ENCODE measurements at places on chromosomes 12 and 14.

GRCh38 chr12:75684678-75685616, 173.5 kb upstream of the KRR1 start:
- DNase-seq = no peak

GRCh38 chr12:10101042-10101579, 2.3 kb upstream of the CLEC1A start:
- peak; percentile 29 for DNase-seq

GRCh38 chr12:66119870-66120241, 10.7 kb downstream of the LLPH start:
- DNase-seq = peak; percentile 62

DNA sequence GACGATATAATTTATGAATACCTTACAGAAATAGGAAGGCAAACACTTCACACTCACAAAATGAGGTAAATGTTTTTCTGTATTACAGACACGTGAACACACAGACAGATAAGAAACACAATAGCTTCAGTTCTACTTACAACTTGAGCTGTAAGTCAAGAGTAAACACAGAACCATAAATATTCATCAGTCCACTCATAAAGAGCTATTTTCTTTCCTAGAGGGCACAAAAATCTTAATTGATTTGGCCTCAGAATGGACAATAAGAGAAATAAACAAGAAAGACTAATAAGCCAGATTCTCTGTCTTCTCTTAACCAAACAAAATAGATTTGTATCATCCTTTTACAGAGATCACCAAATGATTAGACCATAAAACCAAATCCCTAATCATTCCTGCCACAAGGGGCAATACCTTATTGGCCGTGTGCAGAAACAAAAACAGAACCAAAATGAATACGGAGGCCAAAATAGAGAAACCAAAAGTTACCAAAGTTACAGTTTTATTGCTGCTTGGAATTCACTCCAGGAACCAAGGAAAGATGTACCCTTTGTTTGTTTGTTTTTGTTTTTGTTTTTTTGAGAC, 38.1 kb upstream of the GARIN2 start:
- DNase-seq = no peak

DNA sequence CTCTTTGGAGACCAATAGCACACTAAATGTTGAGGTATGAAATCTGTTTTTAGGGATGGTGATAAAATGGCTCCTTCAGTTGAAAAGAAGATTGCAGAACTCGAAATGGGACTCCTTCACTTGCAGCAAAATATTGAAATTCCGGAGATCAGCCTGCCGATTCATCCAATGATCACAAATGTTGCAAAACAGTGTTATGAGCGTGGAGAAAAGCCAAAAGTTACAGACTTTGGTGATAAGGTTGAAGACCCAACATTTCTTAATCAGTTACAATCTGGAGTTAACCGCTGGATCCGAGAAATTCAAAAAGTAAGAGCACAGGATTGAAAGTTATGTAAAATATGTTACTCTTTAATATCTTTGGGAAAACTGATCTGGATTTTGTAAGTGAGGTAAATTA, 15.3 kb downstream of the DYNC1H1 start:
- no peak for DNase-seq

DNA sequence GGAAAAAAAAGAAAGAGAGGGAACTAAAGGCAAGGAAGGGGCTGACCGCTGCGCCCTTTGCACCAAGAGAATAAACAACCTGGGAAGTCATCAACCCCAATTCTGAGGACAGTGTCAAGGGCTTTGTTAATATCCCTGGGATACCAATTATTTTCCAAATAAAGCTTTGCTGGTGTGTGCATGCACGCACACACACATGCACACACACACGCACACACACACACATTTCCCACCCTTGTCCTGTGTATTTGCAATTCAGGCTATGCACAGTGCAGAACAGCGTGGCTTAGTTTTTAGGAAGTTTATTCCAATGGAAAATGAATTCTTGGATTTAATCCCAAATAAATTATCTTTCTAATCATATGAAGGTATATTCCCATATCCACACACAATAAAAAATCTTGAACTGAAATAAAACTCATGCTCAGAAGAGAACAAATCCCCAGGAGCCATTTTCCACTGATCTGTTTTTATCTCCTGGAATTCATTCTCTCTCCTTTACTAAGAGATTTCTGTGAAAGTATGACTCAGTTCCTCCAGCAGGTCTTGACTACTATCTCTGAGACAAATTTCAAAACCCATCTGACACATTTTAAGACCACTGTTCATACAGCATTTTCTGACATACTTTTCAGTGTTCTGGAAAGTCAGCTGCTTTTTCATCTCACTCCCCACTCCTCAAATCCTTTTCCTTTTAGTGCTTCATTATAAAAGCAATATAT, 334.4 kb upstream of the ATP2B1 start:
- DNase-seq = no peak

GRCh38 chr12:16506394-16506793, 99.6 kb downstream of the LMO3 start:
- DNase-seq = no peak

DNA sequence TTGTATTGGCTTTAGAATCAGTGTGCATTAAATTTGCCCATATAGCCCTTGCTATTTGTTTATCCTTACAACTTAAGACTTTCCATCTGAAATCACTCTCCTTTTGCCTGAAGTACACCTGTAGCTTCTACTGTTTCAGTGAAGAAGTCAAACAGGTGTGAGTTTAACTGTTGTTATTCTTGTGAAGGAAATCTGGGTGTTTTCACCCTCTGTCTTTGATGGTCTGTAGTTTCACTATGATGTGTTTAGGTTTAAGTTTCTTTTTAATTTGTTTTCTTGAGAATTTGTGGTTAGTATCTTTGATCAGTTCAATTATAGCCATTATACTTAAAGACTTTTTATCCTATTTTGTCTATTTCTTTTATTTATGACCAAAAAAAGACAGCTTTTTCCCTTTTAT, 68.9 kb upstream of the BBS10 start:
- DNase-seq = no peak

DNA sequence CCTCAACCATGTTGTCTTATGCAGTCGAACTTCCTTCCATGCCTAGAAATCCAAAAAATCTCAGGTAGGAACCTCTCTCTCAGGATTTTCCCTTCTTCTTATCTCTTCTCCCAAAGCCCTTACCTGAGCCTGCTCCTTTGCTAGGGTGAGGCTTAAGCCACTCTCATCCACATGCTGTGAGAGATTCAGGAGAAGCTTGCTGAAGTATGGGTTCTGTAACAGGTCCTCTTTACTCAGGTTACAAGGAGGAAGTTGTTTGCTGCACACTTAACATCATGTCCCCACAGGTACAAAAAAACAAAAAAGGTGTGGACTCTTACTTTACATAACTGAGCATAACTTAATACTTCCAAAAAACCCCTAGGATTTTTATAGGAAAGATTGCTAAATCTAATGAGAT, 4.5 kb downstream of the HAUS4 start:
- no peak for DNase-seq

- no peak for DNase-seq
These were observed 46.4 kb downstream of the ACTN1 start for GRCh38 chr14:68932686-68933085.

- no peak for DNase-seq
These were observed 103.2 kb upstream of the MDGA2 start for GRCh38 chr14:47778631-47779030.

DNA sequence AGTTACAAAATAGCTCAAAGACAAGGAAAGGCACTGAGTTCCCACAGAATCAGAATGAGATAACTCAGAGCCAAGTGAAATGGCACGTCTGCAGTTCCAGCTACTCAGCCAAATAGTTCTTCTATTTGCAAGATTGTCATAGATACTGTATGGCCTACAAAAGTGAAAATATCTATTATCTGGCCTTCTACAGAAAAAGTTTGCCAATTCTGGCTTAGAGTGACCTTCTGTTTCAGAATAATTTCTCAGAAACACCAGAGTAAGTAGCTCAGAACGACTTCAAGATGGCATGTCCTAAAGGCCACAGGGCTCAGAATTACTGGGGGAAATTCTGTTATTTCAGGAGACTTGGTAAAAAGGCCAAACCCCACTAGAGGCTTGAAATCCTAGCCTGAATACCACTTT, 10.7 kb upstream of the RTRAF start:
- DNase-seq = no peak

GRCh38 chr14:104406831-104407230, 172.7 kb upstream of the C14orf180 start:
- DNase-seq = no peak

- DNase-seq = no peak
These were observed 214.7 kb downstream of the NOVA1 start for GRCh38 chr14:26382901-26383685.

- DNase-seq = no peak
These were observed 14.0 kb upstream of the DPF3 start for GRCh38 chr14:72907886-72908285.

GRCh38 chr14:74296037-74296467, 6.7 kb downstream of the ABCD4 start:
- DNase-seq = no peak

DNA sequence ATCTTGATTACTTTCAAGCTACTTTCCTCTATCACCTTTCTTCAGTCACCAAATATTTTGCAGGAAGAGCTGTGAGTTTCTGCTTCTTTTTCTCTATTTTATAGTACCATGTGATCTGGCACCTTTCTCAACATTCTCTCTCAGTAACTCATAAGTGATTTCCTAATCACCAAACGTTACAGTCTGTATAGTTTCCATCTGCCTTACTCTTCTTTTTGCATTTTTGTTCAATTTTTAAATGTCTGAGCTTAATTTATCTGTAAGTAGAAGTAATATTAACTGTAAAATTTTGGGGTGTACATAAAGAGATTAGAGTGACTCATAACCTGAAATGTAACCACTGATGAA, 422.1 kb upstream of the SYT1 start:
- no peak for DNase-seq

DNA sequence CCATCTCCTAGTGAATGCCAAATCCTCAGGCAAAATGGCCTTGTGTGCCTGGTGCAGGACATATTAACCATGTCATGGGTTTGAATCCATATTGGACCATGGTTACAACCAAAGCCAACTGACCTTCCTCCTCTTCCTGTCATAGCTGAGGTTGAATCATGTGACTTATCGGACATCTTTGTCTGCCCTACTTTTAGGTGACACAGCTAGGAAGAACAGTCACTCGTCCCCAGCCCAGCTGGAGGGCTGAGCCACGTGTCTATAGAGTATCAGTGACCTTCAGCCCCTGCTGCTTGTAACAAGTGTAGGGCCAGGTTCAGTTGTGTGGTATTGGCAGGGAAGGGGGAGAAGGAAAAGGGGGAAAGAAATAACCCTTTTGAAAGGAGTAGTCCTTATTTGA, 225.2 kb downstream of the KTN1 start:
- DNase-seq = no peak

- no peak for DNase-seq
These were observed 36.4 kb upstream of the ATF1 start for GRCh38 chr12:50727466-50727865.

DNA sequence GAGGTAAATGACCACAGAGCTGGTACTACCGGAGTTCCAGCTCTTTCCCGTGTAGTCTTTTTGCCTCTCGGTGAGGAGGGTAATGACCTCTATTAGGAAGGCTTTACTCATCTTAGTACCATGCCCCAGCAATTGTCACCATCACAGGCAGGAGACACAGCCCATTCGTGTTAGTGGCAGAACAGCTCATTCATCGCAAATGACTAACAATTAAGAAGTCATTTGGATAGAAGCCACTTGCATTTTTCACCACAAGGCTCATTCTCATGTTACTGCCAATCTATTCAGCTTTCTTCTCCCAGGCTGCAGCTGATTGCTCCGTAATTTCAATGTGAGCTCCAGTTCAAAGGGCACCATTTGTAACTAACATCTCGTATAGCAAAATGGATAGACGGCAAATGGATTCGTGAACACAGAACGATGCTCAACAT, 718.8 kb upstream of the TMEM132C start:
- no peak for DNase-seq
